ENCODE measurements at places on chromosomes 3 and 15.

DNA sequence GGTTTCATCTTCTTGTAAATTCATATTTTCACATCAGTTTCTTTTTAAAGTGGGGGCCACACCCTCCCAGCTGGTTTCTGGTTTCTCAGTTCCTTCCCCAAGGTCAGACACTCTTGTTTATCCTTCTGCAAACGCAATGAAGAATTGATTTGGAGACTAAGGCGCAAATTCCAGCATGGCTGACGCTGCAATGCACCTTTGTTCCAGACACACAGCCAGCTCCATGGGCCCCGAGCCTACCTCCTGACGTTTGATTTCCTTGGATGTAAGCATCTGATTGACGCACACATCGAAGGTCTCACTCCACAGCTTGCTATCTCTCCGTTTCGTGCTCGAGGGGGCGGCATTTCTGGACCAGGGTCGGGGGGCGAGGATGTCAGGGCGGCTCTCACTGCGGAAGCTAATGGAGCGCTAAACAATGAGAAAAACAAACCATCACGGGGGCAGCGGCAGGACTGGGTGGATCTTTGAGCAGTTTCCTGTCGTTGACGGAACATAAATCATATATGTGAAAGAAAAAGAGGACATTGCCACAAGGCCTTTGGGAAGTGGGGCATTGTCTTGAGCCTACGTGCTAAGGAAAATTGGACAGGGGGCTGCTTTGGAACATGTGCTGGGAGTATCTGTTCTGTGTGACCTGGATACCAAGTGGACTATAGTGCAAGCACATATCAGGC is 46.9 kb downstream of the ARHGEF3 start:
- no peak for DNase-seq

DNA sequence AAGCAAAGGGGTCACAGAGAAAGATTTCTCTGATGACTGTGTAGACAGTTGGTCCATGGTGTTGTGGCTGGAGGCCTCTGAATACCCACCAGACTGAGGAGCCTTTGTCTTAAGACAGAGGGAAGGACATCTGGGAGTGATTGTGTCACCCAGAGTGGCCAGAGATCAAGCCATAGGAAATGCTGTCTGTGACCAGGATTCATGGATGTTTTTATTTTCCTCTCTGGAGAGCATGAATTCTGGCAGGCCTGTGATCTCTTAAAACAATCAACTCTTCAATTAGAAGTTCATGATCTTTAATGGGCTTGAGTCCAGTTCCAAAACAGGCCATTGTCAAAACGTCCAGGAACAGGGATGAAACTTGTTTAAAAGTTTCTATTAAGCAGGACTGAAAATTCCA is 198.9 kb upstream of the CTDSPL start:
- DNase-seq: no peak

DNA sequence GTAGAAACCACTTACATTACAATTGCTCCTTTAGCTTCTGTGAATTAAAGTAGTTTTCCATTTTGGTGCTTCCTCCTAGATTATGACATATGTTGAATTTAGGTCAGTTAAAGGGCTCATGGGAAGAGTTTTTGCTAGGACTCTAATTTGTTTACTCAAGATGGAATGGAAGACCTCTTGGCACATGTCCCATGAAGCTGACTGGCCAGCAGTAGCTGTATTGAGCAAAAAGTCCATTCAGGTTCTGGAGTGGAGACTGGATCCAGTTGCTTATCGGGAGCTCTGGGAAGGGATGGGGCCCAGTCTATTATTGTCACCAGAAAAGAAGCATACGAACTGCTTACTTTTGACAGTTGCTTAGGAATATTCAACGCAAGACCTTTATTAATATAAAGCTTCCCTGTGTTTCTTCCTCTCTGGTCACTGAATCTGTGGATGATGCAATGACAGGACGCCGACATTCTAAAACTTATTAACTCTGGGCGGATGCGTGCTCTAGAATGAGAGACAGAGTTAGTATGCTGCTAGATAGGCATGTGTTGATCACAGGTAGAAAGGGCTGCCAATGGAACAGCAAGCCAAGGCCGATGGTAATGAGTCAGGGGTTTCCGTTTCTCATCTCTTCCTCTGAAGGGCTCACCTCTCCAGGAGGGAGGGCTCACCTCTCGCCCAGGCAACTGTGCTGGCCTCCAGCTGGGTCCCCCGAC is 155.8 kb downstream of the NR1D2 start:
- no peak for DNase-seq

GRCh38 chr3:194672876-194673275 is 885 bp upstream of the LSG1 start:
- no peak for DNase-seq

GRCh38 chr15:28914046-28914445 is 28.3 kb downstream of the APBA2 start:
- DNase-seq: no peak

- DNase-seq: peak; percentile 30
Measured at GRCh38 chr3:36597422-36597821, 166.9 kb downstream of the DCLK3 start.

DNA sequence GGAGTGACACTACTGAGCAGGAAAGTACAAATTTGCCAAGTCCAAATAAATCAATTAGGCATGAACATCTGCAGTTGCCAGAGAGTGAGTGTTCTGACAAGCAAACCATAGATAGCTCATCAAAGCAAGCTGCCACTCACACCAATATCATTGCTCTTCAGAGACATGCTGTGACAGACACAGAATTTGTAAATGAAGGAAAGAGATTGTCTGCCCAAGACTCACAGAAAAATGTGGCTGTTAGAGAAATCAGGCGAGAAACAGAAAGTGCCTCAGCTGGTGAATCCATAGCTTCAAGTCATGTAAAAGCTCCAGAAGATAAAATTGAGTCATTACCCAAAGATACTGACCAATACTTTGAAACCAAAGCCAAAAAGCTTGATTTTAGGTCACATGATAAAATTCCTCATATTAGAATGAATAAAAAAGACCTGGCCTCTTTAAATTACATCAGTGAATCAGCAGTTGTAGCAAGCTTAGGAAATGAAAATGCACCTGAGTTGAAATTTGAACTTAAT is 50.8 kb downstream of the CRYBG3 start:
- DNase-seq: no peak

- DNase-seq: no peak
Measured at GRCh38 chr3:25843332-25843731, 53.4 kb downstream of the OXSM start.

- no peak for DNase-seq
Measured at GRCh38 chr15:62749036-62749815, 293.3 kb upstream of the TPM1 start.

GRCh38 chr3:96991231-96991630 is 176.8 kb downstream of the EPHA6 start:
- no peak for DNase-seq

- no peak for DNase-seq
Measured at GRCh38 chr3:135325096-135325495, 530.0 kb downstream of the EPHB1 start.

DNA sequence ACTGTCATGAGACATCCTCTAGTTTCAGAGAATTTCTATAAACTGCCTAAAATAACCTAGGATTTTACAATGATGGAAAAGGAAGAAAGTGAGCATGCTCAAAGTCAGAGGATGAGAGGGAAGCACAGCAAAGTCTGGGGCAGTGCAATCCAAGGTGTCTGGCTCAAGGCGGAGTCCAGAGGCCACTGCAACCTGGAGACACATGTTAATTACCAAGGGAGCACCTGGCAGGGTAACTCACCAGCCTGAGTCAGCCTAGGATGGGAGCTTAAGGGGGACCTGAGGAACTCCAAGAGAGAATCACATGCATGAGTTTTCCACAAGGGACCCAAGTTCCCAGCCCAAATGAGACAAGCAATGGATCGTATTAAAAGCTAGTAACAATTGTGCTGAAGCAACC is 49.8 kb downstream of the PLD1 start:
- no peak for DNase-seq

- no peak for DNase-seq
Measured at GRCh38 chr15:52290800-52291199, 4.8 kb downstream of the MYO5C start.

DNA sequence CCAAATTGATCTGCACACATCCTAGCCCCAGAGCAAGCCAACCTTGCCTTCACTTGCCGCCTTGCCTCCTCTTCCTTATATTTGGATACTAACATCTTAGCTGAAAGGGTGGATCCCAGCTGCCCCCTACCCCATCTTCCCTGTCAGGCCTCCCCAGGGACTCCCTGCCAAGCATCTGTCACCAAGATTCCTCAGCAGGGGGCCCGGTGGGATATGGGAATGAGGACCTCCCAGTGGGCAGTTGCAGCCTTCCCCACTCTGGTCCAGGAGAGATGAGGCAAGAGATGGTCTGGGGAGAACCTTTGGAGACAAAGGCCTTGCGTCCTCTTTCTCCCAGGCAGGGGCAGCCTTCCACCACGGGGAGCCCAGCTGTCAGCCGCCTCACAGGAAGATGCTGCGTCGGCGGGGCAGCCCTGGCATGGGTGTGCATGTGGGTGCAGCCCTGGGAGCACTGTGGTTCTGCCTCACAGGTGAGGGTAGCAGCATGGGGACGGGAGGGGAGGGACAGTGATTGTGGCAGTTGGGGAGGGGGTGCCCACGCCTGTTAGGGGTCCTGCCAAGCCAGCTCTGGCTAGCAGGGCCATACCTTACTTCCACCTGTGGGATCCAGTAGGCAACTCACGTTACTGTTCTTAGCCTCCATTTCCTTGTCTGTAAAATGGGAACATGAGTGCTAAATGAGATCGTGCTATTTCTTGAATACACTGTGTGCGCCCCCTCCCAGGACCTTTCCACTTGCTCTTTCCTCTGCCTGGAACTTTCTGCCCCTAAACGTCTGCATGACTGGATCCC is 15.3 kb downstream of the CD276 start:
- DNase-seq: no peak

DNA sequence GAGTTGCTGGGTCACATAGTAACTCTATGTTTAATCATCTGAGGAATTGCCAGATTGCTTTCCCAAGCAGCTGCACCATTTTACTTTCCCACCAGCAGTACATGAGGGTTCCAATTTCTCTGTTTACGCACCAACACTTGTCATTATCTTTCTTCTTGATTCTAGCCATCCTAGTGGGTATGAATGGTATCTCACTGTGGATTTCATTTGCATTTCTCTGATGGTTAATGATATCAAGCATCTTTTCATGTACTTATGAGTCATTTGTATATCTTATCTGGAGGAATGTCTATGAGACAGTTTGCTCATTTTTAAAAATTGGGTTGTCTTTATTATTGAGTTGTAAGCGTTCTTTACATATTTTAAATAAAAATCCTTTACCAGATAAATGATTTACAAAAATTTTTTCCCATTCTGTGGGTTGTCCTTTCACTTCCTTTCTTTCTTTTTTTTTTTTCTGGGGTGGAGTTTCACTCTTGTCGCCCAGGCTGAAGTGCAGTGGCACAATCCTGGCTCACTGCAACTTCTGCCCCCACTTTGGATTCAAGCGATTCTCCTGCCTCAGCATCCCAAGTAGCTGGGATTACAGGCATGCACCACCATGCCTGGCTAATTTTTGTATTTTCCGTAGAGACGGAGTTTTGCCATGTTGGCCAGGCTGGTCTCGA is 8.9 kb upstream of the SGO1 start:
- no peak for DNase-seq

- peak; percentile 10 for DNase-seq
Measured at GRCh38 chr3:109973733-109974132, 636.4 kb upstream of the DPPA4 start.

GRCh38 chr15:65856821-65857455 is 12.4 kb upstream of the RAB11A start:
- DNase-seq: peak; percentile 71

DNA sequence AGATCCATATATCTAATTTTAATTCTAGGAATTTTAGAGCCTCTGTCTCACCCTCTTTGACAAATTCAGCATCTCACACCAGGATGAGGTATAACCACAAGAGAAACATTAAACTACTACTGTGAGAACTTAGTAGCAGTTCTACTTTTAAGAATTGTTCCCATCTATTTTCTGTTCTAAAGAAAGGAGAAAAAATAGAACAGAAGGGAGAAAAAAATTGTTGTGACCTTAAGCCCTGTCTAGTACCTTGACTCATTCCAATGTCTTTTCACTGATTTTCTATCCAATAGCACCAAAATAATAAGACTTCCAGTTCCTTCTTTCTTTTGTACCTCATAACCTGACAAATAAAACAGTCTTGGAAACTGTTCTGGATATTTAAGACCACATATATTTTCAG is 37.0 kb downstream of the FRMD5 start:
- no peak for DNase-seq

DNA sequence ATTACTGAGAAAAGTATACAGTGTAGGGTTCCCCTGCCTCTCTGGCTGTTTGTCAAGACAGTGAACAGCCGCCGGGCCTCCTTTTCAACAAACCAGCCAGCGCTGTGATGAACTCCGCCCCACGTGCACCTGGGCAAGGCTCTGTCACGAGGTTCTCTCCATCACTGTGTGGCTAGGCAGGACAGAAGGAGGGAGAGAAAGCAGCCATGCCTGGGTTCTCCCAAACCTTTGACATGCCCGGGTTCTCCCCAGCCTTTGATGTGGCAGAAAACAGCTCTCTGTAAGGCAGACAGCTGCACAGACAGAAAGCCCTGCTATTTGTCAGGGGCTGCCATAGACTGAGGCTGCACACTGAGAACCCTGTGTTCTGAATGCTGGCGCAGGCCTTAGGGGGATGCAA is 101.4 kb upstream of the TRPM1 start:
- DNase-seq: no peak

- no peak for DNase-seq
Measured at GRCh38 chr3:139322346-139322745, 21.5 kb upstream of the MRPS22 start.

DNA sequence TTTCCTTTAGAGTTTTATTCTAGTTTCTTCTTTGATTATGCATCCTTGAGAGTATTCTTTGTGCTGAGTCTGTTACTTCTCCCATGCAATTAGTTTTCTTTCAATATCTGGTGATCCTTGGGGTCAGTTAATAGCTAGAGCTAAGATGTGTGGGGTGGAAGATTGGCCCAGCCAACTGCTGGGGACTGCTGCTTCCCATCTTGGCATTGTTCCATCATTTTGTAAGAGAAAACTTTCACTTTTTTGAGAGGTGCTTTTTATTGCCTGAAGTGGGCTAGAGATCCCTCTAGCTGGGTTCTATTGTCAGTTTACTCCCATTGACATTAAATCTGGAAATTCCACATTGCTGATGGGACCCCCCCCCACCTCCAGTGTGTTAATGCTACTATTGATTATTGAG is 15.4 kb downstream of the BCL2L10 start:
- peak; percentile 27 for DNase-seq

GRCh38 chr3:59873576-59874230 is 823.9 kb upstream of the CFAP20DC start:
- no peak for DNase-seq

- DNase-seq: no peak
Measured at GRCh38 chr3:28139967-28140634, 101.3 kb upstream of the CMC1 start.

- DNase-seq: no peak
Measured at GRCh38 chr15:37061996-37062395, 38.4 kb downstream of the MEIS2 start.

GRCh38 chr3:51522273-51522962 is 16.1 kb upstream of the RAD54L2 start:
- DNase-seq: no peak

GRCh38 chr3:138066383-138066782 is 49.0 kb downstream of the DZIP1L start:
- no peak for DNase-seq
